Left ventricle myocardium inferior (tissue), 1 donor: ENCODE measurements at places on chromosomes 1 and 21. TPM values are rescaled to one million over a fixed set of nuclear protein-coding genes. Genes with fewer than 3 reads are reported as not detected.

Gene PIK3C2B
- total RNA-seq, result 18.5 TPM

DNA sequence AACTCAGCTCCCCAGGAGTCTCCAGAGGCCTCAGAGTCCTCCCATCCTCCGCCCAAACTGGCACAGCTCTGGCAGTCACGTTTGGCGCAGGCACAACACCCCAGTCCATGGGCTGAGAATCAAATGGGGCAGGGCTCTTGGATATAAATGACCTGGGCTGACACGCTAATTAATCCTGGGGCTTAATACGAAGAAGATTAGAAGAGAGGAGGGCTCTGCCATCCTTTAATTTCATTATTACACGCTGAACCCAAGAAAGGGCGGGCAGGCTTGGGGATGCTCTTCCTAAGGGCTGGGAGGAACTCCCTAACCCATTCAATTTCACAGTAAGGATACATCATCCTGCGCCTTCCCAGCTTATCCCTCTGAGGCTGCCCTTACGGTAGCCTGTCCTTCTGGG lies 2.4 kb downstream of the GRIK3 start:
- no peak overlapping the region for H3K4me3 ChIP-seq
- H3K27me3 ChIP-seq, result peaks cover 100% of the 10 kb centered on the region
- H3K36me3 ChIP-seq, result no peaks in the 10 kb centered on the region
- H3K4me1 ChIP-seq, result peaks cover 35% of the 10 kb centered on the region
- no peak for DNase-seq

Gene C21orf58
- total RNA-seq, result 1.5 TPM

DNA sequence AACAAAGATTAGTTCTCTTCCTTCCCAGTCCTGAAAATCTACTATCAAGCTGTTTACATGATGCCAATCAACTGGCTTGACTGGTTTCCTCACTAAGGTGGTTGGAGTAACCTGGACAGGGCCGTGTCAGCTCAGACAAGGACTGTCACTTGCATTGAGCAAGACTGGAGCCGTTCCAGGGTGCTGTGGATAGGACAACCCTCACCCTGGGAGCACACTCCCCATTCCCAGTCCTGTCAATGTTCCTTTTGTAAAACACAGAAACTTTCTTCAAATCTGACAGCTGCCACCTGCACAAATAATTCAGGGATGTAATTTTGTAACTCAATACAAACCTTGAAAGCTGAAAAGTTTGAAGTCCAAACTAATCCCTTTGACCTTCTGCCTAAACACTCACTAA lies 31.4 kb downstream of the PLPP3 start:
- no peaks in the 10 kb centered on the region for H3K27me3 ChIP-seq
- peak; percentile 61 for DNase-seq
- H3K4me1 ChIP-seq, result peaks cover 100% of the 10 kb centered on the region
- peak overlapping the region; percentile 86 for H3K27ac ChIP-seq

- no peaks in the 10 kb centered on the region for H3K27me3 ChIP-seq
- H3K36me3 ChIP-seq, result no peaks in the 10 kb centered on the region
- no peak overlapping the region for H3K27ac ChIP-seq
- H3K4me1 ChIP-seq, result peaks cover 12% of the 10 kb centered on the region
Observed at GRCh38 chr1:229209816-229210215, 61.1 kb upstream of the RAB4A start.
